ENCODE measurements at places on chromosomes 3 and 15.

GRCh38 chr3:48716508-48716981, 476 bp downstream of the IP6K2 start:
- DNase-seq: peak; percentile 14

DNA sequence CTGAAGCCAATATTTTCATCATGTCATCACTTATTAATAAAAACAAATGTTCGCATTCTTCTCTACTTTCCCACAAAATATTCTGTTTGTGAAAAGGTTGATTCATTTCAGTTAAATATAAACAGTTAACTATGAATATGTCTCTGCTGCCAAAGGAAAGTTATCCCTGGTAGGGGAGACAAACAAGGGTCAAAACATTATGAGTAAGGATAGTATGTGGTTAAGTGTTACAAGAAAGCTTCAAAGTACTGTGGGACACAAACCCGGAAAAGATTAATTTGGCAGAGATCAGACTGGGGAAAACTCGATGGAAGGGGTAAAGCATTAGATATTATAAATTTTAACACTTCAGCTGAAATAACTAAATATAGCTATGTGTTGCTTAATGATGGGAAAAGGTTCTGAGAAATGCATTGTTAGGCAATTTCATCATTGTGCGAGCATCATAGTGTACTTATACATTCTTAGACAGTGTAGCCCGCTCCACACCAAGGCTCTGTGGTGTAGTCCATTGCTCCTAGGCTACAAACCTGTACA, 436.5 kb upstream of the TBL1XR1 start:
- no peak for DNase-seq

- no peak for DNase-seq
These were observed 188.9 kb upstream of the P2RY1 start for GRCh38 chr3:152646004-152646403.

DNA sequence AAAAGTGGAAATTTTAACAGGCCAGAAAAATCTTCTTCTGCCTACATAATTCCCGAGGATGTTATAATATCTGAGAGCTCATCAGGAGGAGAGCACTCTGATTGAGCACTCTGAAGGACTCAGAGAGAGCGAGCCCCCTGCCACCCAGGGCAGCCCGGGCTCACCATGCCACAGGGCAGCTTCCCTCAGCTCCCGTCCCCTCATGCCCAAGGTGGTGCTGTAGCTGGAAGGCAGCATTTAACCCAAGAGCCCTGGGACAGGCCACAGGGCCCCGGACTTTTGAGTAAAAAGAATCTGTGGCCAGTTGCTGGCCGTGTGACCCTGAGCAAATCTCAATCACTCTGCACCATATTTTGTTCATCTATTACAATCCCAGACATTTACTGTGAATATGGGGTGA, 23.5 kb upstream of the RAD18 start:
- no peak for DNase-seq

GRCh38 chr3:31448882-31449243, 83.9 kb upstream of the STT3B start:
- no peak for DNase-seq

GRCh38 chr15:100740138-100740537, 137.7 kb downstream of the ASB7 start:
- DNase-seq: no peak

GRCh38 chr3:194283221-194284006, 67.7 kb downstream of the CPN2 start:
- no peak for DNase-seq

DNA sequence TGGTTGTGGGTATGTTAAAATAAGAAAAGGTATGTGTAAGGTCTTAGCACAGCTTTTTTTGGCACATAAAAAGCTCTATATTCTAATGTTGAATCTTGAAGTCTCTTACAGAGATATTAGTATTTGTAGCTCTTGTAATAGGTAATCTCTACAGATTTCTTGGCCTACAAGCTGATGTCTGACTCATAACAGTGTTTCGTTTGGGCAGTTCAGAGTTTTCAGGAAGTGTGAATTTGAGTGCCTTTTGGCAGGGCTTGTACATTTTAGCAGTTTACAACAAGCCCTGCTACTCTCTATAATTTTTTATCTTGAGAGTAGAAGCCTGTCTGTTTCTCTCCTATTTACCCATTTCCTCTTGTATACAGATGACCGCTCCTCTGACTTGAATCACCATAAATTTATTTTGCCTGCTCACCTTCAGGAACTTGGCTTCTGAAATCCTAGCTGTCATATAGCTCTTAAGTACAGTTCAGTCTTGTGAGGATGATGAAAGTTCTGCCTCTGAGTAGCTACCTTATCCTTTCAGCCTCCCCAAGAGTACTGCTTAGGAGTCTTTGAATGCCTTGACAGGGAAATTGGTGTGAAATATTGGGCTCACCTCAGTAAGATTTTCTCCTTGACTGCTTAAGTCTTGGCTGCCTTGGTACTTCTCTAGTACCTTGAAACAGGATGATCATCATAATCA, 419.9 kb upstream of the RARB start:
- DNase-seq: no peak

DNA sequence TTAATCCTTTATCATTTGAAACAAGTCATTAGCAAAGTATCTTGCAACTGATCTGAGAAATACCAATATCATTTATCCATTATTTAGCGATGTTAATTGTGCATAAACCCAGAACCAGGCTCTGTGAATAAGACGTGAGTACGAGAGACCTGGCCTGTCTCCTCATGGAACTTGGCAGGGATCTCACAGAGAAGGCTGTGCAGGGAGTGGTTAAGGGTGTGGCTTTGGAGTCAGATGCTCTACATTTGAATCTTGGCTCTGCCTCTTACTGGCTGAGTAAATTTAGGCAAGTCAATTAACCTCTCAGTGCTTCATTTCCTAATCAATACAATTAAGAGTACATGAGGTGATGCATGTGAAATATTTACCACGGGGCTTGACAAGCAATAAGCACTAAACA, 39.9 kb upstream of the TBL1XR1 start:
- no peak for DNase-seq

- no peak for DNase-seq
These were observed 19.0 kb downstream of the FAN1 start for GRCh38 chr15:30922480-30923311.

DNA sequence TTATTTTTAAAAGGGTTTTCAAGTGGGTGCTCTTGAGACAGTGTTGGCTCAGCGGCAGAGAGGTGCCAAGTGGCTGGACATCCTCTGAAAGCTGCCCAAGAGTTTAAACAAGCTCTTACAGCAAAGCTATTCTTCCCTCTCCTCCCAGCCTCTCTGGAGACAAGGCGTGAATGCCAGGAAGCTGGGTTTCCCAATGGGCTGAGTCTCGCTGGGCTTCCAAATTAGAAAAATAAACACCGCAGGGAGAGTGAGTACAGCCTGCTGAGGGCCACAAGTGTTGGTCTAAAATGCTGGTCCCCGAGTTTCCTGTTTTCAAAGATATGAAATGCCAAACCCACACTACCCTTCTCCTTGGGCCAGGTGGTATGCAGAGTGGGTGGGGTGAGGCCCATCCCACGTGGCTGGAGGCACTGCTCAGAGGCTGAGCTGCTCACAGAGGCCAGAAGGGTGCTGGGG, 36.4 kb downstream of the ZDHHC3 start:
- DNase-seq: no peak

DNA sequence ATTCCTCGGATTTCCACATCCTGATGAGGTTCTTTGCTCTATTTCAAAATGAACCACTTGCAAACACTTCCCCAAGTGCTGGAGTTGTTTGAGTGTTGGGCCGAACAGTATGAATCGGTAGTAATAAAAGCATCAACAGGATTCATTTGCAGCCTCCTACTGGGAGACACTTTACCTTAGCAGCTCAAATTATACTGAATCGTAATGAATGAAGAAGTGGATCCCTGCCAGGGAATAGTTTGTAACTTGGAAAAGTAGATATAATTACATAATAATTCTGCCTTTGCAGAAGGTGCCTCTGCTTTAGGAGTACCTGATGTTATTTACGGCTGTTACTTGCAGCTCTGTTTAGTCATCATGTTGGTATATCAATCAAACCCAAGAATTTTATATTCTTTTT, 669.1 kb downstream of the CADM2 start:
- no peak for DNase-seq

DNA sequence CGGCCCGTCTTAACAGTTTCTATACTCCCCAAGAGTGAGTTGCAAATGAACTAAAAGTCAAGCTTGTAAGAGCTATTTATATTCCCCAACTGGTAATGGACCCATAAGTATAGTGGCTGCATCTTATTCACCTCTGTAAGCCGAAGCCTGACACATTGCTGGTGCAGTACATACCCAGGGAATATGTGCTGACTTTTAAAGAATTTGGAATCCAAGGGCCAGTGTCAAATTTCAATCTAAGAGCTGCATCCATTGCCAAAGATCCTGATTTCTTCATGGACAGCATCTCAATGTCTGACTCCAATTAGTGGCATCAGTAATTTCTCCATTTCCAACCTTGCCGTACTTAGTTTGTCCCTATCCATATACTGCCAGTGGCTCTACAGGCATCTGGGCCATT, 42.0 kb downstream of the FRMD4B start:
- DNase-seq: no peak

DNA sequence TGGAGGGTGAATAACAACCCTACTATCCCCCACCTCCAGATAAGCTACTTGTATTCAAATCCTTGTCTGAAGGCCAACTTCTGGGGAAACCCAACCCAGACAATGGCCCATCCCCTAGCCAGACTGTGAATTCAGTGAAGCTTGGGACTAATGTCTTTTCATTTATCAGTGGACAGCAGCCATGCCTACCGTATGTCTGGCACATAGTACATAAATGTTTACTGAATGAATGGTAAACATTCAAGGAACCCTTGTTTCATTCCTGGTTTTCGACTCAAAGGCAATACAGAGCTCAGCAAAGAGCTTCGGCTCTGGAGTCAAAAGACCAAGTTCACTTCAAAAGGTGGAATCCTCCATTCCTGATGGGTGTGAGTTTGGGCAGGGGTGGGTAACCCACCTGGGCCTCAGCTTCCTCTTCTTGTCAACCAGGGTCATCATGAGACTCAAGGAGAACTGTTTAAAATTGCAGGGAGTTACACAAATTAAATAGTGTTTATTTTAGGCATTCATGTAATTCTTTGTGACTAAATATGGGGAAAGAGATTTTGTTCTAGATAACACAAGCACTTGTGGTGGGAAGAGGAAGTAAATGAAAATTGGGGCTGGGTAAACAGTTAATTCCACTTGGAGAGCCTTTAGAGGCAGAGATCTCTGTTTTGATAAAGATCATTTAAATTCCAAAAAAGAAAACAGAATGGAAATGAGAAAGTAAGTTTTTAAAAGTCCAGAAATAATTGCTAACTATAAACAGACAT, 303.7 kb upstream of the WNT5A start:
- DNase-seq: no peak

DNA sequence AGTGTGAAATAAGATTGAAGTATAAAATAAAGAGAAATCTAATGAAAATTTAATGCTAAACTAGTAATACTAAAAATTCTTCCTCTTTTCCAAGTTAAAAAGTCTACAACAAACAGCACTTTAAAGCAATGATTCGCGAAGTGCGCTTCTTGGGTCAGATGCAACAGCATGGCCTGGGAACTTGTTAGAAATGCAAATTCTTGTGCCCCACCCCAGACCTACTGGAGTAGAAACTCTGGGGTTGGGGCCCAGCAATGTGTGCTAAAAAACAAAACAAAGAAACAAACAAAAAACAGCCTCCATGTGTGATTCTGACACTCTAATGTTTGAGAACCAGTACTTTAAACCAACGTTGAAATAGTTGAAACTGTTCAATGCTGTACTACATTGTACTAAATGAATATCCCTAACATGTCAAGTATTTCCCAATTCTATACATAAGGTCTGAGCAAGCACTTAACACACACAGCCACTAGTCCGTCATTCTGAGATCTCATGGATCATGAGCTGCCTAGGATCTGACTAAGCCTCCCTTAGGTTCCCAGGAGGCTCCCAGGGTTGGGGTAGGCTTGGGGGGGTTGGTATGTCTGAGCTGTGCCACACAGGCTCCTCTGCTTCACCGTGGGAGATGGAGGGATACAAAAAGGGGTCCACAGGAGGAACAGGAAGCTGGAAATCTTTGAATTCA, 6.1 kb downstream of the RASGRP1 start:
- no peak for DNase-seq

DNA sequence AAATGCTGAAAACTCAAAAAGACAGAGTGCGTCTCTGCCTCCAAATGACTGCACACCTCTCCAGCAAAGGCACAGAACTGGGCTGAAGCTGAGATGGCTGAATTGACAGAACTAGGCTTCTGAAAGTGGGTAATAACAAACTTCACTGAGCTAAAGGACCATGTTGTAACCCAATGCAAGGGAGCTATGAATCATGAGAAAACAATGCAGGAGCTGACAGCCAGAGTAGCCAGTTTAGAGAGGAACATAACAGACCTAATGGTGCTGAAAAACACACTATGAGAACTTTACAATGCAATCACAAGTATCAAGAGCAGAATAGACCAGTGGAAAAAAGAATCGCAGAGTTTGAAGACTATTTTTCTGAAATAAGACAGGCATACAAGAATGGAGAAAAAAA, 10.1 kb upstream of the AVEN start:
- no peak for DNase-seq

- DNase-seq: no peak
These were observed 35.9 kb upstream of the GOLGA6L2 start for GRCh38 chr15:23482764-23483489.

DNA sequence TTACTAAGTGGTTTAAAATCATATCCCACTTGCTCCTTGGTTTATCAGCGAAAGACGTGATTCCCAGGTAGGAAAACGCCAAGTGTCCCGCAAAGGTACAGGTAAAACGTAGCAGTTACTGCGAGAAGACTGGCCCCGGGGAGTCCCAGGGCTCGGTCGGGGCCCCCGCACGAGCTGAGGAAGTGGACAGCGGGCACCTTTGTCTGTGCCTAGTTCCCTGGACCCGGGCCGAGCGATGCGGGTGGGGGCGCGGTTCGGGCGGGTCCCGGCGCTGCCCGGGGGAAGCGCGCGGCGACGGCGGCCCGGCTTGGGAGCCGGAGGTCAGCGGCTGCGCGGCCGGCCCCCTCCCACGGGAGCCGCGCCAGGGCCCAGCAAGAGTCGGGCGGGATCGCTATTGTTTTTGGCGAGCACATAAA, 864 bp upstream of the NEO1 start:
- no peak for DNase-seq

- DNase-seq: no peak
These were observed 117.8 kb upstream of the KCNH8 start for GRCh38 chr3:19030522-19030839.

- DNase-seq: no peak
These were observed 56.4 kb downstream of the TGFBR2 start for GRCh38 chr3:30662836-30663235.

Measured in T-helper 1 cell (primary cell).